ENCODE measurements at places on chromosomes 13 and 19. TPM values are rescaled to one million over a fixed set of nuclear protein-coding genes. Genes with fewer than 3 reads are reported as not detected.

ACER1 gene
- not detected for total RNA-seq

KANK2 gene
- 60.3 TPM for total RNA-seq

PNMA8A gene
- total RNA-seq = 11.4 TPM

NALCN gene
- total RNA-seq = 0.48 TPM

CEP89 gene
- total RNA-seq = 8.1 TPM

SH3GL1 gene
- total RNA-seq = 81.7 TPM

ZNF799 gene
- 7.1 TPM for total RNA-seq

All from hepatocyte (in vitro differentiated cells).